Kidney (tissue), 22 donors: ENCODE measurements at places on chromosomes 11 and 22. TPM values are rescaled to one million over a fixed set of nuclear protein-coding genes. Genes with fewer than 3 reads are reported as not detected.
A peak's percentile ranks its signal among the peaks of the same experiment; 100 is the strongest.

The MAJIN gene
- not detected for total RNA-seq

GRCh38 chr11:65539744-65540289 is 14.9 kb downstream of the SCYL1 start:
- H3K4me3 ChIP-seq: peak overlapping the region; percentile 52
- H3K4me1 ChIP-seq: peaks cover 6% of the 10 kb centered on the region
- no peaks in the 10 kb centered on the region for H3K36me3 ChIP-seq
- no peaks in the 10 kb centered on the region for H3K27me3 ChIP-seq
- H3K27ac ChIP-seq: peak overlapping the region; percentile 94

GRCh38 chr11:66272596-66272995 is 4.2 kb downstream of the RAB1B start:
- H3K27ac ChIP-seq: no peak overlapping the region
- no peak overlapping the region for H3K4me3 ChIP-seq
- H3K36me3 ChIP-seq: peaks cover 31% of the 10 kb centered on the region
- no peaks in the 10 kb centered on the region for H3K27me3 ChIP-seq

DNA sequence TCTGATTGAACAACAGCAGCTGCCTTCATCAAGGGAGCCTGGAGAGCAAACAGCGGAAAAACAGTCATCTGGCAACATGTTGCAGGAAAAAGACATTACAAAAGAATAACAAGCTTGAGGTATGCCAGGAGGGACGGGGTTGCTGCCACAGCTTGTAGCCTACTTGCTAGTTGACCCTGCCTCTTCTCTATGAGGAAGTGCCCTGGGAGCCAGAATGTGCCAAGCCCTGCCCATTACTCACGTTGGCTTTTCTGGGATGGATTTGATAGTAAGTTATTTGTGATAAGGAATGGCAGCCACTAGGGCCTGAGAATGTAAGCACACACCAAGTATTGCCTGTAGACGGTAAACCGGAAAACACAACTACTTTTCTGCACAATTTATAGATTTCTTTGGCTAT is 113.5 kb upstream of the KIRREL3 start:
- H3K4me1 ChIP-seq: no peaks in the 10 kb centered on the region
- no peaks in the 10 kb centered on the region for H3K27me3 ChIP-seq
- H3K4me3 ChIP-seq: no peak overlapping the region
- DNase-seq: no peak
- no peak overlapping the region for H3K27ac ChIP-seq

The CD6 gene
- 6.7 TPM for total RNA-seq

DNA sequence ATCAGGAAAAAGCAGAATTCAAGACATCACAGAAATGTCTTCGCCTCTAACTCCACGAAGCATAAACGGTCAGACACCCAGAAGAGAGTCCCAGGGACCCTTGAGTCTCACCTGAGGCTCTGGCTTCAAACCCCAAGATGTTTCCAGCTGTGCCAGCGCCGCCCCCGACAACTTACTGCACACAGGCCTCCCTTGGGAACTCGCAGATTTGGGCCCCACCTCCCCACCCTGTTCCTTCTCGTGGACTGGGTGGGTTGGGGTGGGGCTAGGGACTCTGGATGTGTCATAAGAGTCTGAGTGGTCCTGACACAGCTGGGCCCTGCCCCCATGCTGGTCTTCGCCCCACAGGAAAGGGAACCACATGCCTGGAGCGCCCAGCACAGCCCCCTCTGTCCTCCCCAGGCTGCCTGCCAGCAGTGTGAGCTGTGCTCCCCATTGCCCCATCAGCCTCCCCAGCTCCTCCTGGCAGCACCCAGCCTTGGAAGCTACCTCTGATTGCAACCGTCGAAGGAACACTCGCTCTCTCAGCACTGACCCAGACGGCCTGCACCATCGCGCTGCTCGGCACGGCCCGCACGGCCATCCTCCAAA is 147.5 kb downstream of the CRYBB2 start:
- H3K4me3 ChIP-seq: no peak overlapping the region
- H3K27me3 ChIP-seq: no peaks in the 10 kb centered on the region
- peaks cover 3% of the 10 kb centered on the region for H3K36me3 ChIP-seq
- H3K4me1 ChIP-seq: no peaks in the 10 kb centered on the region

DNA sequence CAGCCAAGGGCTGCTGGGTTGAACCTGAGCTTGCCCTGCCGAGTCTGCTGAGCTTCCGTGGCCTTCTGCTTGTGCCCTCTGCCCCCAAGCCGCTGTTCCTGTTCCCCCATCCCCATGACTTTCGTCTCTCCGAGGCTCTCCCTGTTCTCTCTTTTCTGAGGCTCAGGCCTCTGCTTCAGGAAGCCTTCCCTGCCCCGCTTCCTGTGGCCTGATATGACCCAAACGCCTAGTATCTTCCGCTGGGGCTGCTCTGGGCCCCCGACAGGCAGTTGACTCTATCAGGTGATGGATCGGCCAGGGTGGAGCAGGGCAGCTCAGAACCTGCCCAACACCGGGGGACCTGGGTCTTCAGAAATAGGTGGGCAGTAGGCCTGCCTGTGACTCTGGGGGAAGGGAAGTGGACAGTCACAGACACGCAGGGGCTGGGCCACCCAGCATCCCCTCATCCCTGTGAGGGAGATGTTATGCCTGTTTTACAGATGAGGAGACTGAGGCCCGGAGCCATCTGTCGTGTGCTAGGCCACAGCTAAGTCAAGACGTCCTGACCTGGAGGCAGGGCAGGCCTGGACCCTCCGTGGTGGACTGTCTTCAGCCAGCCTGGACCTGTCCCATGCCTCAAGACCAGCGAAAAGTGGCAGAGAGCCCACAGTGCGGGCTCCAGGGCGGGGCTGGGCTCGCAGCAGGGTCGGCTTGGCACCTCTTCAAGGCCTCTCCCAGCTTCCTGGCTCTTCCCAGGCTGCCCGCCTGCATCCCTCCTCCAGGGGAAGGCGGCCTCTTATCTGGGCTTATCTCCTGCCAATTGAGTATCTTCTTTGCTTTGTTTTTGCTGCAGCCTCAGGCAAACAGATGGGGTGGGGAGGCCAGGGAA is 16.2 kb downstream of the BAD start:
- H3K4me1 ChIP-seq: peaks cover 9% of the 10 kb centered on the region
- peaks cover 6% of the 10 kb centered on the region for H3K36me3 ChIP-seq
- no peaks in the 10 kb centered on the region for H3K27me3 ChIP-seq
- peak overlapping the region; percentile 82 for H3K27ac ChIP-seq
